ENCODE measurements at places on chromosomes 2 and 18. TPM values are rescaled to one million over a fixed set of nuclear protein-coding genes. Genes with fewer than 3 reads are reported as not detected.

DNA sequence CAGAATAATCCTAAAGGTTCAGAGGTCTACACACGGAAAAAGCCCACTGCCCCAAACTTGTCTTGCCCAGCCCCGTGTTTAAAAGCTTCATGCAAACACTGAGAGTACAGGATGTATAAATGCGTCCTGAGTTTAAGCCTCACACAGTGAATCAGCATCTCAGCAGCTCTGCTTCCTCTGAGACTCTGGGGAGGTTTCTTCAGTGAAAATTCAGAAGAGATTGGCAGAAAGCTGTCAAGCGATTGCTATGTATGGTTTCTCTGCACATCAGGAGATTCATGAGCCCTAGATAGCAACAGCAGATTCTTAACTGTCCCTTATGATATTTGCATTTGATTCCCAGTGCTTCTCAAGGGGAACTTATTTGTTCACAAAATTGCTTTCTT, 27.1 kb downstream of the CRACDL start:
- DNase-seq = no peak

Gene RUFY4
- total RNA-seq = not detected

GRCh38 chr2:62489702-62490101, 16.3 kb downstream of the TMEM17 start:
- DNase-seq = no peak

DNA sequence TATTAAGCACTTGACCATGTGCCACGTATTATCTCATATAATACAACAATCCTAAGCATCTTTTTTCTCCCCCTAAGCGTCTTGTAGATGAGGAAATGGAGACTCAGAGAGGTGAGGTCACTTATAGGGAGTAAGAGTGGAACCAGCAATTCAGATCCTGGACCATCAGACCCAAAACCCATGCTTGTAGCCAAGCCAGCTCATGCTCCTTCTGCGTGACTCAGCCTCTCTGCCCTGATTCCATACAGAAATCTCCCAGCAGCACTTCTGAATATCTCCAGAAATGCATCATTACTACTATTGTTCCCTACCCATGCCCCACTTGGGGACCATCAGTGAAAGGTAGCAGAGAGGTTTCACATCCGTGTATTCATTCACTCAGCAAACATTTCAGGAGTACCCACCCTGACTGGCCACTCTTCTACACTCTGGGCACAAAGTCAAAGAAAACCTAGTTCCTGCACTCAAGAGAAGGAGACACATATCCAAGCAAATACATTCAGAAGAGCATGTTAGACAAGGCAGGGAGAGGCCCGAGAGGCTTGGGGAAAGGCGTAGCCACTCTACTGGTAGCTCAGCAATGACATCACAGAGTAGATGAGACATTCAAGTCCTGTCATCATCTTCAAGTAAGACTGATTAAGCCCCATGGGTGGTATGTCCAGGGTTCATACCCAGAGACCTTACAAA, 141.9 kb downstream of the MTCL1 start:
- DNase-seq = no peak

- no peak for DNase-seq
Observed at GRCh38 chr18:79534356-79534755, 138.6 kb downstream of the NFATC1 start.

- DNase-seq = no peak
Observed at GRCh38 chr2:126797622-126798275, 100.9 kb upstream of the TEX51 start.

GRCh38 chr2:109387221-109387735, 226.5 kb downstream of the SEPTIN10 start:
- no peak for DNase-seq

GRCh38 chr2:215002500-215002899, 135.9 kb downstream of the ABCA12 start:
- DNase-seq = peak; percentile 51

- no peak for DNase-seq
Observed at GRCh38 chr18:13545514-13545913, 180.8 kb downstream of the FAM210A start.

DNA sequence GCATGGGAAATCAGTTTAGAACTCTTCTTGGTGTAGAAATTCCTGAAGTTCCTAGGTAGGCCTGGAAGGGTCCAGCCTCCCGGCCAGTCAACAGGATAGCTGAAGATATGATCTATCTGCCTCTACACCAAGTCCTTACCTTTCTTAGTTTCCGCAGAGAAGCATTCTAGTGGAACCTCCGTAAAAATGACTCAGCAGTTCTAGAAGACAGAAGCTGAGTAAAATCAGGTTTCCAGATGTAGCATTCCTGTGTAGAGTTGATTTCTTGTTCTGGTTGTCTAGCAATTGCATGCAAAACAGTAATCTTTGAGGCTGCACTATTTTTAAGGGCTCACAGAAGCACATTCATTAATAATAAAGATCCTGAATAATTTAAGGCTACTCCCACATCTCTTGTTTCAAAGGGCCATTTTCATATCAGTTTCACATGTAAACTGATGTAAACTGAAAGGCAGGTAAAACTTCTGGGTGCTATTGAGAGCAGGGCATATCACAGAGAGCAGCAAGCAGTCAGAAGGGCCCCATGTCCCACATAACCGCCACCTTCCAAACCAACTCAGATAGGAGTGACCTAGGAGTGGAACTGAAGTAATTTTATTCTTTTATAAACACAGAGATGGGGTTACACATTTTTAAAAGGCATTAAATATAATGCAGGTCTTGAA, 3.2 kb upstream of the DYTN start:
- no peak for DNase-seq

GRCh38 chr2:134564549-134564948, 154.3 kb downstream of the TMEM163 start:
- no peak for DNase-seq

- DNase-seq = no peak
Observed at GRCh38 chr2:190674966-190675650, 26.2 kb downstream of the NAB1 start.

- DNase-seq = no peak
Observed at GRCh38 chr2:46818141-46818621, 97.4 kb downstream of the MCFD2 start.

GRCh38 chr2:71552356-71552755, 99.0 kb downstream of the DYSF start:
- no peak for DNase-seq

Gene PARD6G
- total RNA-seq = 0.20 TPM

- no peak for DNase-seq
Observed at GRCh38 chr18:62772860-62773584, 57.7 kb downstream of the PHLPP1 start.

GRCh38 chr2:25712455-25712854, 39.1 kb upstream of the DTNB start:
- DNase-seq = no peak

DNA sequence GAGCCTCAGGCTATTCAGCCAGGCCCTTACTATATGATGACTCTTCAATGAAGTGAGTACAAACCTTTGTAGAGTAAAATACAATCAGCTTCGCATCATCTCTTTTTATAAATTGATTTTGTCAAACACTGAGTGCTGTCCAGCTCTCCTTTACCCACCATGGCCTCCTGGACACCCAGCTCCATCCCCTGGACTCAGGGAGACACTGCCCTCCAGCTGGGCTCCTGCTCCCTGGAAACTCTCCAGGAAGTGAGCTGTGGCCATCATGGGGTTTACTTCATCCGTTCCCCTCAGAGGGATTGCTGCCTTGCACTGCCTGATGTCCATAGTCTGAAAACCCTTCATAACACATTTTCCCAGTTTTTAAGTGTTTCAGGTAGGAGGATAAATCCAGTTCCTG, 82.5 kb upstream of the XIRP2 start:
- DNase-seq = no peak

- DNase-seq = no peak
Observed at GRCh38 chr2:46839045-46839444, 76.6 kb downstream of the MCFD2 start.

Gene ATOH8
- 2.3 TPM for total RNA-seq

Gene SLC38A11
- 5.3 TPM for total RNA-seq
